Mononuclear cell (primary cell): ENCODE measurements at places on chromosomes 11 and 22. TPM values are rescaled to one million over a fixed set of nuclear protein-coding genes. Genes with fewer than 3 reads are reported as not detected.

ACTN3 gene
- not detected for total RNA-seq

OR52B6 gene
- not detected for total RNA-seq

SOX10 gene
- total RNA-seq = not detected

GAB4 gene
- total RNA-seq = 0.21 TPM

KCNQ1OT1 gene
- total RNA-seq = 0.31 TPM

MAPK8IP2 gene
- total RNA-seq = 0.10 TPM

RAG1 gene
- 0.52 TPM for total RNA-seq

C11orf86 gene
- not detected for total RNA-seq

GUCD1 gene
- 88.6 TPM for total RNA-seq

ISX gene
- total RNA-seq = not detected

DUSP8 gene
- 12.5 TPM for total RNA-seq

KCNJ4 gene
- total RNA-seq = not detected

RIN1 gene
- 4.8 TPM for total RNA-seq

FAT3 gene
- total RNA-seq = under 0.01 TPM

SAA4 gene
- total RNA-seq = not detected

GRIK4 gene
- 0.21 TPM for total RNA-seq

UBASH3B gene
- total RNA-seq = 16.3 TPM

RAB30 gene
- 104 TPM for total RNA-seq

DAGLA gene
- 0.94 TPM for total RNA-seq

MPEG1 gene
- total RNA-seq = 84.1 TPM

MISFA gene
- 0.52 TPM for total RNA-seq

ZNF70 gene
- 0.52 TPM for total RNA-seq

KLHDC7B gene
- 1.7 TPM for total RNA-seq
